ENCODE measurements at places on chromosomes 2 and 18. TPM values are rescaled to one million over a fixed set of nuclear protein-coding genes. Genes with fewer than 3 reads are reported as not detected.

CPLX4 gene
- not detected for total RNA-seq

GRCh38 chr18:47915229-47915628 lies 15.2 kb downstream of the SMAD2 start:
- H3K36me3 ChIP-seq = peaks cover 37% of the 10 kb centered on the region
- no peak for DNase-seq
- H3K27ac ChIP-seq = no peak overlapping the region

DNA sequence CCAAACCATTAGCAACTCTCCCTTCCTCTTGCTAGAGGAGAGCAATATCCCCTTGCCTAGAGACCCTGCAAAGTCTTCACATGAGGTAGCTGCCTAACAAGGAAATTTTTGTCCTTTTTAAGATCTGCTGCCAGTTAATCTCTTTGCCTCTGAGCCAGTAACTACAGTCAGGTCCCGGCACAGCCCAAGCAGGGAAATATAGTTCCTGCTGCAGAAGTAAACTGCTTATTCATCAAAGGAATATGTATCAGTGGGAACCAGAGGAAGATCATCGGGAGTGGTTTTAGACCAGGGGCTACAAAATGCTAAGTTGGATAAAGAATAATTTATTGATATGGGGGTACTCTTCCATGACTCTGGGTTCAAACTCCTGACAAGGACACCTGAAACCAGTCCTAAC lies 30.6 kb downstream of the CACNB4 start:
- no peak for DNase-seq
- no peak overlapping the region for H3K4me3 ChIP-seq
- peaks cover 16% of the 10 kb centered on the region for H3K4me1 ChIP-seq
- H3K27ac ChIP-seq = no peak overlapping the region

COMMD1 gene
- 36.8 TPM for total RNA-seq
